ENCODE measurements at places on chromosomes 7 and 10.

DNA sequence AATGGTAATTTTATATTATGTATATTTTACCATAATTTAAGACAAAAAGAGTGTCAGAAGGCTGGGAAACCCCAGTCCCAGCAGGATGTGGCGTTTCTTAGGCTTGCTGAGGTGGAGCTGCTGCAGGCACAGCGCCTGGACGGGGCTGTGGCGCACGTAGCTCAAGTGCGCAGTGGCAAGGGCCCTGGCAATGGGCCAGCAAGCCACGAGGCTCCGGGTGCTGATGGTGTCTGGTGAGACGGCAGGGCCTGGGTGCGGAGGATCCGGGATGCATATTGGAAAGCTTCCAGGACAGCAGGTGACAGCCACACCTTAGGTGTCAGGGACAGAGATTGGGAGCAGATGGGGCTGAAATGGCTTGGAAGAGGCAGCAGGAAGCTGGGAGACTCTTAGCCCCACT is 37.2 kb downstream of the CLEC2L start:
- no peak for DNase-seq

DNA sequence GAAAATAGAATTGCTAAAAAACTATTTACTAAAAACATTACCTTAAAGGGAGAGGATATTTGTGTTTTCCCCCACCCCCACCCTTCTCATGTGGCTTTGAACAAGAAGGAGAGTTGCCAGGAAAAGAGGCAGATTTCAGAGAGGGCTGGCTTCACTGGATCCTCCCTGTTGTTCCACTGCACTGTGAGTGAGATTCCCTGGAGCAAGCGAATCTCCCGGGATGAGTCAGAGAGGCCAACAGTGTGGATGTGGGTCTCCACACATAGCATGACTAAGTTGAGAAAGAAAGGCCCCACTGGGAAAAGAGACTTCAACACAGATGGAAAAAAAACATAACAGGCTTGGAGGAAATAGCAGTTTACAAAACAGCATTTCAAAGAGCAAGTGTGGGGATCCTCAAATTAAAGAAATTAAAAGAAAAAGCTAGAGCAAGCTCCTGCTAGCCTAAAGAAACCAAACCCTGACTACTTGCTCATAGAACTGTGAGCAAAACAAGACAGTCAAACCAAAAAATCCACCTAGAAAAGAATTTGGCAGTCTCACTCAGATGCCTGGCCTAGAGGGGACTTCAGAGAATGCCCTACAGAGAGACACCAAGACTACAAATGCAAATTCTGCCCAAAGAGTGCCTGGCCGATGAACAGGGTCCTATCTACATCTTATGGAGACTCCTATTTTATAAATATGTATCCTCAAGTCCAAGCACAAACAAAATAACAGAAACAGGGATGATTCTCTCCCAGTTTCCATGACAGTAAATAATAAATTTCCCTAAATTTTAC is 3.4 kb downstream of the CAV1 start:
- no peak for DNase-seq

DNA sequence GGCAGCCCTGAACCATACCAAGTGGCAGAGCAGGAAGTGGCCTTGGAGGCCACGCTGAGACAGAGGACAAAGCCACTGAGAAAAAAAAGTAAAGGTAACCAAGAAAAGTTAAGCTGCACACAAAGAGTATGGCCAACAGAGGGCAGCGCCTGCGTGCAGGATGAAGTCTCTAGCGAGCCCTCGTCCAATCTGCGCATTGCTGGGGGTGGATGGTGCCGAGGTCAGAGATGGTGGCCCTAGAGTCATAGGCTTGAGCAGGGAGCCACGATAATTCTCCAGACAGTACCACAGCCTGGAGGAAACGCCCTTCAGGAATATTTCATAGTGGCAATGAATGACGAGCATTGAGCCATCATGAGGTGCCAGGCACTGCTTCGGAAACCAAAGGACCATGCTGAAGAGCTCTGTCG is 9.7 kb downstream of the ATP6V0E2 start:
- peak; percentile 47 for DNase-seq

DNA sequence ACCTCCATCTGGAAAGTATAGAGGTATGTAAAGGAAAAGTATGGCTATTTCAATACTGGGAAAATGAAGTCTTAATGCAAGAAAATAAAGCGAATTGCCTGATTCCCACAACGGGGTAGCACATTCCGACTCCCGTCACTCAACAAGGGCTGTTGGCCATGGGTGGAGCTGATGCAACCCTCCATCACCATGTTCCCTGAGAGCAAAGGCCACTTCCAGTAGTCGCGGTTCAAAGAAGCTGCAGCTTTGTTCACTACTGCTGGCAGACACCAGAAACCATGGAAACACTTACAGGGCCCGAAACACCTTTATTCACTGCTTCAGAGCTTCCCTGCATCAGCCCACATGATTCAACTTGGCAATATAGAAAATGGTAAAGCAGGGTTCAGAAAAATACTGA is 44.0 kb downstream of the TMEM26 start:
- DNase-seq, result no peak

GRCh38 chr10:89416465-89416864 is 2.1 kb downstream of the IFIT5 start:
- no peak for DNase-seq

DNA sequence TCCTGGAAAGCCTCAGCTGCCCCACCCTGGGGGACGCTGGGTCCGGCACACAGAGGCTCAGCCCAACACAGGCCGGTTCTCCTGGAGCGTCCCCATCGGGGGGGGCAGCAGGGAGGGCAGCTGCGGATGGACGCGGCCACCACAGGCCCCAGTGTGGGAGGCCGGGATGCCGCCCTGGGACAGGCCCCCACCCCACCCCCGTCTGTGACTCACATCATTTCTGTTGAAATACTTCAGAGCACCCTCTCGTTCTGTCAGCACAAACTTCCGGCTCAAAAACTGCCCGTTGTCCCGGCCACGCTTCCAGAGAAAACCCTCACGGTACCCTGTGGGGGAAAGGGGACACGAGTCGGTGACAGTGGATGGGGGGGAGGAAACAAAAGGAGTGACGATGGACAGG is 28.5 kb downstream of the GET4 start:
- DNase-seq, result no peak

Data from activated CD8-positive, alpha-beta memory T cell treated with anti-CD3 and anti-CD28 coated beads, Interleukin-2, amount 50 U/mL, for 4 hours (primary cell).